GM04503 (cell line): ENCODE measurements at places on chromosomes 2 and 18.

- DNase-seq, result no peak
Observed at GRCh38 chr2:187989925-187990623, 301.6 kb upstream of the GULP1 start.

DNA sequence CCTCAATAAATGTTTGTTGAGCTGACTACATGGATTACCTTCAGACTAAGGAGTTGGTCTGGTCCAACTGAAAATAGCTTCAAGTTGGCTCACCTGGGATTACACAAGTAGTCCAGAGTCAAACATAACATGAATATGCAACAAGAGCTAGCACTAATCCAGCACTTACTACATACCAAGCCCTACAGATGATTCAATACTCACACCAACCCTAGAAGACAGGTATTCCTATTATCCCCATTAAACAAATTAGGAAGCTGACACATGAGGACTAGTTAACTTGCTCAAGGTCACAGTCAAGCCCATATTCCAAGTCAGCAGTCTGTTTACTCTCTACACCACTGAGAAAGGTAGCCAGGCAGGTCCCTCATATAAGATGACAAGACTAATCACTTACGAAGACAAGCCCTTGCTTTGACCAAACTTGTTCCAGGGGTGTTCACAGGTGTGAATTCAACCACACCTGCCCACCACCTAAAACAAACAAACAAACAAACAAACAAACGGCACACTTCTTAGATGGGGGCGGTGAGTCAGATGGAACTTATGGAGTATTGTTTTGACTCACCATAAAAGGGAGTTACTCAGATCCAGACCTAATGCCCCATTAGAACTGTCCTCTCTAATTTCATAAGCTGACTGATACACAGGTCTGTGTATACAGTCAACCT is 29.1 kb downstream of the TMEM131 start:
- DNase-seq, result no peak

DNA sequence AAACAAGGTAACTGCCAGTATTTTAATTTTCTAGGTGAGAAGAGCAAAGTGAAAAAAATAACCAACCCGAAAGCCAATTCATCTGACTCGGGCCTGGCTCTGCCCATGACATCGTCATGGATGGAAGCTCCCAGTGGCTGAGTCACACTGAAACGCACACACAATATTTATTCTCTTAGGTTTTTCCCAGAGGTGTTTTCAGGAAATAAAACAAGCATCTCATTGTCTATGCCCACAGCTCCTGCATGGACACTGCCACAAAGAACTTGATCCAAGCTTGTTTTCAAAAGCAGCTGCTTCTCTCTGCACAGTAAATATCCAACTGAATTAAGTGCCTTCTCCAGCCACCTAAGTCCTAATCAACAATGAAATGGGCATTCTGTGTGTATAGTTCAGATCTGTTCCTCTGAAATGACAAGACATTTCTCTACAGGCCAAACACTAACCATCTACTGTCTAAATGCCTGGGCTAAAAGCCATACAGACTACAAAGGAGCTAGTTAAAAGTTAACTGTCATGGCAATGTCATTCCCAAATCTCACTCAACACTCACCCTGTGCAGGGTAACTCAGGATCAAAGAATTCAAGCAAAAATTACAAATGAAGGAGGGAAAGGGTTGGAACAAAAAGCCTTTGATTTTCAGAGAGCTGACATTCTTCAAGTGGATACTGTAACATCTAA is 62.9 kb downstream of the RPL31 start:
- no peak for DNase-seq

DNA sequence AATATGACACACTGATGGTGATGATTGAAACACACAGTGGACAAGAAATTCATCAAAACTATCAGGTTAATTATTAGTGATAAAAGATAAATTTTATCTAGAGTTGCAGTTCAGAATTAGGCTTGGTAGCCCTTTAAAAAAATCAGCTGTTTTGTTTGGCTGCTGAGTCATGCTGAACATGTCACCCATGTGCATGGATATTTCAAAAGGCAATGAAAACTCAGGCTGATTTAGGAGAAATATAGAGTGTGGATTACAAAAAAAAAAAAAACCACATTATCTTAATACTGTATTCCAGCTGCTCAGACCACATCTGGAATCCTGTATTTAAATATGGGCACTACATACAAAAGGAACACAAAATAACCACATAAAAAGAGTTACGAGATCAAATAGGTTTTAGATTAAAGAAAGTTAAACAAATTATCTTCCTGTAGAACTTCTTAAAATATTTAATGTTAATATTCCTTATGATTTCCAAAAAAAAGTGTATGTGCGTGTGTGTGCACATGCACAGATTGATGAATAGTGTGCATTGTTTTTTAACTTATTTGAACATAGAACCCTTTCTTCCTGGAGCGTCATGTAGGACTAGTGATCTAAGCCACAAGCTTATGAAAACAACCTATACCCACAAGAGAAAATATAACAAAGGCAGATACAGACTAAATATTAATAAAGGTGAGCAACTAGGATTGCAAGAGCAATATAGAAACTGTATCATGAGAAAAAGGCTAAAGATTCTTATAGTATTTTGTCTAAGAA is 186.2 kb downstream of the STK39 start:
- DNase-seq, result peak; percentile 12

GRCh38 chr2:100601661-100602060 is 38.9 kb downstream of the PDCL3 start:
- no peak for DNase-seq

DNA sequence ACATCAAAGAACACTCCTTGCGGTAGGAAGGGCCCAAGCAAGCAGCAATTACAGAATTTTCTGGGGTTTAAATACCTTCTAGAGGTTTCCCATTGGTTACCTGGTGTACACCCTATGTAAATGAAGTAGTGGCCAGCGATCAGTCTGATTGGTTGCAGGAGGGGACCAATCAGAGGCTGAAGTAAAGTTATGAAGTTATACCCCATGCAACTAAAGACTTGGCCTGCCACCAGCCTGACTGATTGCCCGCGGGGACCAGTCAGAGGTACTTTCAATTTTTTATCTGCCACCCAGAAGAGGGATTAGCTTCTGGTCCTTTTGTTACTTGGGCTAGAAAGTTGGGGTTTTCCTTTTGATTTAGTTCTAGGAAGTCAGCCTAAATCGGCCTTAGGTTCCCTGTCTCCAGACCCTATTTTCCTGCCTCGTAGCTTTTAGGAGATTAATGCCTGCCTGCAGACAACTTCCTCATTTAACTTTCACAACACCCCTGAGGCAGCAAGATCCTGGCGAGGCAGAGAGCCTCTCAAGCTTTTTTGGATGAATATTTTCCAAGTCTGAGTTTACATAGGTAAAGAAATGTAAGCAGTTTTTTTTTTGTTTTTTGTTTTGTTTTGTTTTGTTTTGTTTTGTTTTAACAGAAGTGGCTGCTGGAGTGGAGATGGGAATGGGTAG is 1.5 kb upstream of the DGUOK start:
- no peak for DNase-seq

DNA sequence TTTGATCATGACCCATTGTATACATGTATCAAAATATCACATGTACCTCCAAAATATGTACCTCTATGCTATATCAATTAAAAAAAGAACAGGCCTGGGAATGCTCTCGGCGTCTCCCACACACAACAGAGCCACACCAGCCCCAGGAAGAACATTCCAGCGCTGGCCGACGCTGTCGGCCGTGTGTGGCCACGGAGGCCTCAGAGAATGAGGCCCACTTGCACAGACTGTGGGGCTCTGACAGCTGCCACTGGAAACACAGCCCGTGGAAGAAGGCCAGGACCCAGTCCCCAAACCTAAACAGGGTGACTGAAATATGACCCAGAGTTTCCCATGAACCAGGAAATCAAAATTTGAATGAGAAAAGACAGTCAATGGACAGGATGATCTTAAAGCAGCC is 69.7 kb downstream of the EIPR1 start:
- DNase-seq, result no peak

DNA sequence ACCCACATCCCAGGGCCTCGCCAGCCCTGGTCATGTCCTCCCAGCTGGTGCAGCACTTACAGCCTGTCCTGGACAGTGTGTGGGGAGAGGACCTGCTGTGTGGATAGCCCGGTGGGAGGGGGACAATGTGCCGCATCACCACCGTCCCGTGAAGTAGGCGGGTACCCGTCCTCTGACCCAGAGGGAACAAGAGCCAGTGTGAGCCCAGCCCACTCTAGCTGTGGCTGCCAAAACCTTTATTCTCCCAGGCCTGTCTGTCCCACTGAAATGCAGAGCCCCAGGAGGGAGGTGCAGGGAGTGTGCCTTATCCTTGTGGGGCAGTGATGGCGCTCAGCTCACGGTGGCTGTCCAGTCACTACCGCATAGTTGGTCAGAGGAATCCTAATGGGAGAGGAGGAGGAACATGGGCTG is 1.7 kb downstream of the TRAF3IP1 start:
- no peak for DNase-seq

- no peak for DNase-seq
Observed at GRCh38 chr2:195390686-195391321, 266.2 kb upstream of the SLC39A10 start.

GRCh38 chr2:223989856-223990232 is 32.6 kb downstream of the MRPL44 start:
- DNase-seq, result no peak

GRCh38 chr2:231716666-231717280 is 8.4 kb downstream of the PTMA start:
- no peak for DNase-seq

DNA sequence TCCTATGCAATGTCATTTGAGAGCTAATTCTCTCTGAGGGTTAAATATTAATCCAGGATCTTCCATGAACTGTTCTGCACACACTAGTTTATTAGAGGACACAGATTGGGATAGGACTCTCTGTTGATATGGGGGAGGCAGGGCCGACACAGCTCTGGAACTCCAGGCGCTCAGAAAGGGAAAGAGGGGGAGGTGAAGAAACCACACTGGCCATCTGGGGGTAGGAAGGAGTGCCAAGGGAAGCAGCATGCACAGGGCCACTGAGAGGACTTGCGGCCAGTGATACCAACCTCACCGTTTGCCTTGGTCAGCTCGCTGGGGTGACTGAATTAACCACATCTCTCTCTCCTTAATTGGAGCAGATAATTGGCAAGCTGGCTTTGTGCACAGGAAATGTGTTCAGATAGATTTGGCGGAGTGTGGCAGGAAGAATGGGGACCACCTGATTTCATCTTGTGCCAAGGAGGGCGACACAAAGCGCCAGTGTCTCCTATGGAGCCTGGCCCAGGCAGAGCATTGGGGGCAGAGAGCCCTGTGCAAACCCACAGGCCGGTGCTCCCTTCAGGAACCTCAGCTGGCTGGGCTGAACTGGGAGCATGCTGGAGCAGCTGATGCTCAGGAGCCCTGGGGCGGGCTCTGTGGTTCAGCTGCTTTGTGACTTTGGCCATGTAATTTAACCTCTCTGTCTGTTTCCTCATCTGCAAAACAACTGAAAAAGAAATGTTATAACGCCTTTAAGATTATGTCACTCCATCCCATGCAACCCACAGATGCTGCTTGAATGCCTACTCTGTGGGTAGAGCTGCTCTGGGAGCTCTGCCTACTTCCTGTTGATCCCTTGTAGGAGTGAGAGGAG is 114.7 kb upstream of the STON1 start:
- peak; percentile 53 for DNase-seq

DNA sequence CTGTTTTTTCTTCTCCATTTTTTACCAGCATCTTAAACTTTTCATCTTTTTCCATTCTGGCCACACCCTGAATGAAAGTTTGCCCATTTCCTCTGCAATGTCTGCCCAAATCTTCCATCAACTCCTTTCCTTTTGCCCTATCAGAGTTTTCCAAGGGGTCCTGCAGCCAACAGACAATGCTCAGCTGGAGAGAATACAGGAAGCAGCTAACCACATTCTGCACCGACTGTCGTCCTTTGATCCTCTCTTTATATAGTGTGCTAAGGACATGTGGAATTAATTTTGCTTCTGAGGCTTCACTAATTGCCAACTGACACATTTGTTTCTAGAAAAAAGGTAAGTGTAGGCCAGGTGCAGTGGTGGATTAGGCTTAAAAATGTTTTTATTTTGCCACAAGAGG is 50.5 kb upstream of the DLX2 start:
- no peak for DNase-seq

DNA sequence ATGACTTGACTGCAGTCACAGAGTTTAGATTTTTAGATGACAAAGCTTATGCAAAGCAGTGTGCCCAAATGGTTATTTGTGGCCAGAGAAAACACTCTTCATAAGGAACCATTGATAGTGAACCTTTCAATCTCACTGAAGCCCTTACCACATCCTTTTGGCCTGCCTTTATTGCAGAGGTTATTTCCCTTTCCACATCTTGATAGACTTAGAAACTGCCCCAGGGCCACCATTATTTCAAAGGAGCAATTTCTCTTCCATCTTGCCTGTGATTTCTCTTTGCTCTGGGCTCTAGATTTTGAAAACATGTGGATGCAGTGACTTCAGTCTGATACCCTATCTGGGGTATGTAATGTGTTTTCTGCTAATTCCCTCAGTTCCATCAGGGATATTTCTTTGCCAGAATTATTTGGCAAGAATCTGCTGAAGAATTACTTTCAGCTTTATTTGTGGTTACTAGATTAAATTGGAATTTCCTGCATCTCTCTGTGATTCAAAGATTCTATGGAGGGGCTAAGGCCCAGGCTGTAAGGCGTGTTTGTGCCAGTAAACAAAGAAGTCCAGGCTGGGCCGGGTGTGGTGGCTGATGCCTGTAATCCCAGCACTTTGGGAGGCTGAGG is 51.0 kb downstream of the MOGAT1 start:
- DNase-seq, result peak; percentile 58

DNA sequence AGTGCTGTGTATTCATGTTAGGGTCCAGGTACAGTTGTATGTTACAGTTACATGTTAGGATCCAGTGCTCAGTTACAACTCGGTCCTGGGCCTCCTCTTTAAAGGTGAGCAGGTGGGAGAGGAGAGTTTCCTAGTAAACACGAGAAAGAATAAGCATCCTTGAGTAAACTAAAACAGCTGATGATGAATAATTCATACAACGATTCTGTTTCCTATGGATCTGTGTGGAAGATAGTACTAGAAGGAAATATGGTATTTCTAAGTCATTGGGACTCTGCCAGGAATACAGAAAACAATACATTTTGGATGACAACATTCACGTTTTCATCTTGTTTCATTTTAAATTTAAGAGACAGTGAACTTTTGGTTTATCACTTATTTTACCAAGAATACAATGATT is 29.5 kb downstream of the SNTG2 start:
- DNase-seq, result no peak

GRCh38 chr2:62736899-62737559 is 31.5 kb downstream of the EHBP1 start:
- DNase-seq, result no peak

- no peak for DNase-seq
Observed at GRCh38 chr2:217415316-217415715, 555.5 kb upstream of the TNP1 start.
